Esophagus mucosa (tissue), 1 donor: ENCODE measurements at places on chromosomes 2 and 18. TPM values are rescaled to one million over a fixed set of nuclear protein-coding genes. Genes with fewer than 3 reads are reported as not detected.
A peak's percentile ranks its signal among the peaks of the same experiment; 100 is the strongest.

Gene C1GALT1C1L
- total RNA-seq, result 0.16 TPM

DNA sequence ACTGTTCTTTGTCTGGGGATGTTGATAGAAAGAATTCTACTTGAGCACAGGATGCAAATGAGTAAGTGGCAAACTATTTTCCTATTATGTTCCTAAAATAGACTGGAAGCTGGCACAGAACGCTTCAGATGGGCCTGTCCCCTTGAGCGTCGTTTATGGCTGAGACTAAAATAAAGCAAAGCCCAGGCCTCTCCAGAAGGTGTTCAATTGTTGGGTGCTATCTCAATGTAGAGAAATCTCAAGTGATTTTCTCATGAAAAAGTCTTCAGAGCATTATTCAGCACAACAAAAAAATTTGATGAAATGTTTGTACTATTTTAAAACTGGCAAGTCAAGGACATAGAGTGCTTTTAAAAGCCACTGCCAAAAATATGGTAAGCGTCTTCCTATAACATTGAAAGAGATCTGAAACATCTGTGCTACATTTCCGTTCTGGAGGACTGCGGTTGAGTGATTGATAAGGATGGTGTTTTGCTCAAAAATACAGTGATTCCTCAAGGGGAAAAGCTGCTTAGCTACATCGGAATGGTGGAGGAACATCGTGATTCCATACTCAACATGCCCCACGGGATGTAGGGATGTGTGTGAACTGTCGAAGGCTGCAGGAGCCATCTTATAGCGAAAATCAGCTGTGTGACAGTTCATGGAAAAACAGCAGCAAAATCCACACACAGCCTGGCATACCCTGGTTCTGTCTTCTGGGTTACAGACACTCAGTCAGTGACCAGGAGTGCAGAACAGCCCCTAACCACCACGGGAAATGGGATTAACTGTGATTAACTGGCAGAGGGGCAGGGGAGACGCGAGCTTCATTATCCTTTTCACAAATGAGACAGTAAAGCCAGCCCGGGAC is 10.4 kb upstream of the LRRFIP1 start:
- ATAC-seq, result no peak

DNA sequence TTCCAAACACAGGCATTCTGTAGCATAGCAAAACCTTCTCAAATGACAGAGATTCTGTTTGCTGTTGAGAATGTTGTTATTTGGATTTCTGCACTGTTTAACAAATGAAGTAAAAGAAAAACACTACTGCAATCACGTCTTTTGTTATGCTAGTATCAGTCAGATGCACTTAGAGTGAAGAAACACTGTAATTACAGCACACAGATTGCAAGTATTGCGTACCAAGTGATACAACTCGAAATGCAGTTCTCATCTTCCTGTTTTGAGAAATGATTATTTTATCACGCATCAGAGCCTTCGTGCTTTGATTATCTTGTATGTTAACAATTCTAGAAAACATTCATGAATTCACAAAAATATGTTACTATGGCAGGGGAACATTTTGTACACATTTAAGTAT is 41.8 kb upstream of the KLF11 start:
- no peak for ATAC-seq

GRCh38 chr2:127560201-127560930 is 24.9 kb downstream of the MYO7B start:
- no peak for ATAC-seq

Gene GAL3ST2
- not detected for total RNA-seq

Gene GAREM1
- total RNA-seq, result 22.9 TPM

Gene TUBB8B
- total RNA-seq, result not detected

- ATAC-seq, result no peak
These were observed 17.6 kb upstream of the AGFG1 start for GRCh38 chr2:227454323-227454860.

DNA sequence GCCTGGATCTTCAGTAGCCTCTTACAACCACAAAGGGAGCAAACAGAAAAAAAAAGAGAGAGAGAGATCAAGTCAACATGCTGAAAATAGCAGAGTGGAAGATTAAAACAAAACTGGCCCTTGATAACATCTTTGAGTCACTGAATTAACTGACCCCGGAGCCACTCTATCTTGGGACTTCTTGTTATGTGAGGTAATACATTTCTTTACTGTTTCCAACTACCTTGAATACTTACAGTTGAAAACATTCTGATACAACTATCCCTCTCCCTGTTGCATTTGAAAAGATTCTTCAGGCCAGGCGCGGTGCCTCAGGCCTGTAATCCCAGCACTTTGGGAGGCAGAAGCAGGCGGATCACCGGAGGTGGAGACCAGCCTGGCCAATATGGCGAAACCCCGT is 208.1 kb downstream of the MEMO1 start:
- no peak for ATAC-seq

Gene RAB31
- total RNA-seq, result 50.0 TPM

- ATAC-seq, result no peak
These were observed 87.6 kb downstream of the ACKR3 start for GRCh38 chr2:236657215-236657614.

DNA sequence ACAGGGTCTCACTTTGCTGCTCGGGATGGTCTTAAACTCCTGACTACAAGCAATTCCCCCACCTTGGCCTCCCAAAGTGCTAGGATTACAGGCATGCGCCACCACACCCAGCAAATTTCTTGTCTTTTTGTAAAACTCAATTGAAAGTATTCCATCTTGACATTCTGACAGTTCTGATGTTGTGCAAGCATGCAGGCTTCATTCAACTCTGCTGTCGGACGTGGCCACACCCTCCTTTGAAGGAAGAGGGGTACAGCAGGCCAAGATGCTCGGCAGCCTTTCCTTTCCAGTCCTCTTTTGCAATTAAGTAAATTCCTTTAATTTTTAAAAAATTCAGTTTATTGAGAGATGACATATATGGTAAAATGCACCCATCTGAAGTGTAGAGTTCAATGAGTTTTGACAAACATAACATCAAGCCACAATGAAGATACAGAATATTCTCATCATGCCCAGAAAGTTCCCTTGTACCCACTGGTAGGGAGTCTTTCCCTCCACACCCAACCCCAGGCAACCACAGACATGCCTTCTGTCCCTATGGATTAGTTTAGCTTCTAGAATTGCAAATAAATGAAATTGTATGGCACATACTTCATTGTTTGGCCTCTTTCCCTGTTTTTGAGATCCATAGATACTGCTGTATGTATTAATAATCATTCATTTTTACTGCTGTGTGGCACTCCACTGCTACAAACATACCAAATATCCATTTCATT is 33.1 kb downstream of the TUBB6 start:
- no peak for ATAC-seq

- no peak for ATAC-seq
These were observed 189.1 kb downstream of the UBE2E3 start for GRCh38 chr2:181169503-181169902.

Gene UBXN2A
- total RNA-seq, result 10.4 TPM

GRCh38 chr2:210955591-210955990 is 399.2 kb downstream of the CPS1 start:
- no peak for ATAC-seq

Gene SPP2
- total RNA-seq, result not detected

GRCh38 chr18:49206717-49207116 is 253.7 kb downstream of the DYM start:
- ATAC-seq, result no peak

- no peak for ATAC-seq
These were observed 28.9 kb upstream of the GAREM2 start for GRCh38 chr2:26144031-26144430.

Gene GPR55
- total RNA-seq, result 0.20 TPM

DNA sequence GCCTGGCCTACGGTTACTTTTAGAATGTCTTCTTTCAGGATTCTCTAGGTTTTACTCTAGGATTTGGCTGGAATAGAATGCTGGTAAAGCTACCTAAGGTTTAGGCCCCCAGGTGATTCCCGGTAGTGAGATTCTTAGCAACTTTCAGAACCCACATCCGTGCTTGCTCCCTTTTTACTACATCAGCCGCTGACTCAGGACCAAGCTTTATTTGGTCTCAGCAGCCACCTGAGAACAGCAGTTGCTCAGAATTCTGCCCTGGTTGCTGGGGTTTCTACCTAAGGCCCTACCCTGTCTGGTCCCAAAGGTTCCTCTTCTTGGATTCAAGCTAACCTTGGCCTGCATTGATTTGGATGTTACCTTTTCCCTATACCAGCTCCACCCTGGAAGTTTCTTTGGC is 36.1 kb upstream of the NDUFV2 start:
- no peak for ATAC-seq

Gene POTEJ
- total RNA-seq, result not detected

DNA sequence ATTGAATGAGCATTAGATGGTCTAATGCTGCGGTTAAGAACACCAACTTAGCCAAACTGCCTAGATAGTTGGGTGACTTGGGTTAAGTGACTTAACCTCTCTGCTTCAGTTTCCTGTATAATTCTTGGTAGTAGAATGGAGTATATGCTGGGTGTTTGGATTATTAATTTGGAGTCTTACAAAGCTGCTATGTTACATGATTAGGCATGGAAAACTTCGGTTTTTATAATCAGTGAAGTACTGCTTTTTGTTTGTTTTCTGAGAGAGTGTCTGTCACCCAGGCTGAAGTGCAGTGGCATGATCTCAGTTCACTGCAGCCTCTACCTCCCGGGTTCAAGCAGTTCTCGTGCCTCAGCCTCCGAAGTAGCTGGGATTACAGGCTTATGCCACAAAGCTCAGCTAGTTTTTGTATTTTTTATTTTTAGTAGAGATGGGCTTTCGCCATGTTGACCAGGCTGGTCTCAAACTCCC is 4.5 kb downstream of the RPL37A start:
- ATAC-seq, result no peak

- peak; percentile 82 for ATAC-seq
These were observed 250.5 kb downstream of the TWIST2 start for GRCh38 chr2:239098288-239098970.

GRCh38 chr2:135094508-135094907 is 42.4 kb downstream of the RAB3GAP1 start:
- ATAC-seq, result no peak

- peak; percentile 53 for ATAC-seq
These were observed 42.1 kb downstream of the FARSB start for GRCh38 chr2:222613715-222614331.

Gene CPLX4
- total RNA-seq, result not detected

Gene PMAIP1
- 11.6 TPM for total RNA-seq

Gene CGREF1
- total RNA-seq, result 0.96 TPM

DNA sequence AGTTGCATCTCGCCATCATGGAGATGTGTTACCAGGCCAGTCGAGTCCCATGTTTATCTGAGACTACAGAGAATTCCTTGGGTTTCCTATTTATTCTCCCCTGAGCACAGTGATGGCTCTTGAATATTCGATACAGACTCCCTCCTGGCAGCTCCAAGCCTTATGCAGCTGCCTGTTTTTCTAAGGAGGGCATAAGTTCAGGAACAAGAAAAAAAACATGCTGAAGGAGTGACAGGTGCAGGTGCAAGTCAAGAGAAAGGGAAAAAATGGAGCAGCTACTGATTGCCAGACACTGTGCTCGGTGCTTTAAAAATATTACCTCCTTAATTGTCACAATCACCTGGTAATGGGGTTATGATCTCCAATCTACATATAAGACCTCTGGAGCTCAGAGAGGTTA is 177.2 kb upstream of the DPP10 start:
- no peak for ATAC-seq

Gene C2orf80
- total RNA-seq, result not detected

Gene ACMSD
- total RNA-seq, result not detected

- ATAC-seq, result no peak
These were observed 516.6 kb upstream of the NXPH2 start for GRCh38 chr2:139296672-139297209.

DNA sequence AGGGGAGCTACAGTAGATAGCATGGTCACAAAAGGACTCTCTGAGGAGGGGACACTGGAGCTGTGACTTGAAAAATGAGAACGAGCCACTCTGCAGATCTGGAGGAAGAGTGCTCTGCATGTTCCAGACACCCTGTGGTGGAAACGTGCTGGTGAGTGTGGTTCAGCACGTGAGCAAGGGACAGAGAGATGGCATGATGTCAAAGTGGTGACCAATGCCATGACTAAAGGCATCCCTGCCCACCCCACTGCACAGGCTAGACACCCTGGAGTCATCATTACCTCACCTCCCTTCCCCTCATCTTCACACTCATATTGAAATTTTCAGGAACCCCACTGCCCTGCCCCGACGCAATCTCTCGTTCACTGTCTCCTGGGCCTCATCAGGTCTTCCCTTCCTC is 56.5 kb downstream of the SLC4A5 start:
- ATAC-seq, result no peak

Gene RAPGEF4
- 3.3 TPM for total RNA-seq

DNA sequence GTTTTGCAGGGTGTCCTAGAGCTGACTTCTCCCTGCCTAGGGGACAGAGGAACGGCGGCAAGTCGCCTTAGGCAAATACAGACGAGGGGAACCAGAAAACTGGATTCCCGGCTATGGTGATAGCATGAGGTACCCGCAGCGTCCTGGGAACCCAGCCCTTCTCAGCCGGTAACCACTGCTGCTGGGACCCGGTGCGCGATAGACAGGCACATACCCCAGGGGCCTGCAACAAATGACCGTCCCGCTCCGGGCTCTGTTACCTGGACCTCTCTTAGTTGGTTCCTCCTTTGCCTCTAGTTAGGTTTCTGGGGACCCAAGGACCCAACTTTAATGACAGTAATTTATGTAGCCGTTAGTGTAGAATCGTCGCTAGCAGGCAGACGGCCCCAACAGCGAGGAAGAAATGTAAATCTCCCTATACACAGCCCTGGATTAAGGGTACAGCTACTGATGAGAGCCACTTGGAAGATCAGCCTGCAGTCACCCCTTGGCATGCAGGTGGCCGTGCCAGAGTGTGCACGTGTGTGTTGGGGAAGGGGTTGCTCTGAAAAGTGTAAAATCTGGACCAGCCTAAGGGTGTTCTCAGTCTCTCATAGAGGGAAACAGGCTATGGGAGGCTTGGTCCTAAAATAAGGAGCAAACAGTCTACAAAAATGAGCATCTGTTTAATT is 819 bp upstream of the SERPINE2 start:
- ATAC-seq, result peak; percentile 8

- no peak for ATAC-seq
These were observed 12.5 kb downstream of the SPTBN1 start for GRCh38 chr2:54468673-54469072.

Gene FIGLA
- not detected for total RNA-seq

Gene SIX3
- total RNA-seq, result not detected

Gene SIGLEC15
- not detected for total RNA-seq

Gene TSPYL6
- total RNA-seq, result not detected

GRCh38 chr2:172211512-172211911 is 108.8 kb upstream of the DLX2 start:
- ATAC-seq, result no peak

Gene GREB1
- total RNA-seq, result 0.60 TPM
